ENCODE measurements at places on chromosomes 7 and 10.

DNA sequence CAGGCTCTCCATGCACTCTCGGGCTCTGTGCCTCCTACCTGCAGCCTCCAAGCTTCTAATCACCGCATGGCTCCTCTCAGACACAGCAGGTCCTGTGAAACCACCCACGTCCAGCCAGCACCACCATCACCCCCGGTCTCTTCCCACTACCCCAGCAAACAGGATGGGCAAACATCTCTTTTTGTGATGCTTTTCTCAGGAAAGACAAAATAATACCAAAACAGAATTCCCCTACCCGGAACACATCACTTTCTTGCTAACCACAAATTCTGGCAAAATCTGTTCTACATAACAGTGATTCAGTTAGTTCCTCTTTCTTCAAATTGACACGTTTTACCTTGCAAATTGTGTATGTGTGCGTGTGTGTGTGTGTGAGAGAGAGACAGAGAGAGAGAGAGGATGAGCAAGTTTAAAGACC, 6.5 kb downstream of the SNX8 start:
- DNase-seq, result no peak

DNA sequence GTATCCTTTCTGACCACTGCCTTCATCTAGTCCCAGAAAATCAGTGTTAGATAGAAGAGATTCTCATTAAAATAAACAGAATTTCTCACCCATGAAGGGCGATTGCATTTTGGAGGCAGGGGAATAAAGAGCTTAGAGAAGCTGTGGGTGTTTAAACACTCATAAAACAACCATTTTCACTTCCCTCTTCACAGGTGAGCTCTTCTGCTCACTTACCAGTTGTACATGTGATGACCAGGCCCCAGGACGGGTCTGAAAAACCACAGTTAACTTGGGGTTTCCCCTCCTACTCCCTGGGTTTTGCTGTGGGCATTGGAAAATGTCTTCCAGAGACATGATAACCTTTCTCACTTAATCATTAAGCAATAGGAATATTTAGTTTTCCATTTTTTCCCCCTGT, 411.6 kb upstream of the DPP6 start:
- no peak for DNase-seq

GRCh38 chr7:46616636-46617035, 695.6 kb upstream of the IGFBP3 start:
- no peak for DNase-seq

- DNase-seq, result no peak
These were observed 141.6 kb downstream of the PRKAG2 start for GRCh38 chr7:151735186-151735850.

DNA sequence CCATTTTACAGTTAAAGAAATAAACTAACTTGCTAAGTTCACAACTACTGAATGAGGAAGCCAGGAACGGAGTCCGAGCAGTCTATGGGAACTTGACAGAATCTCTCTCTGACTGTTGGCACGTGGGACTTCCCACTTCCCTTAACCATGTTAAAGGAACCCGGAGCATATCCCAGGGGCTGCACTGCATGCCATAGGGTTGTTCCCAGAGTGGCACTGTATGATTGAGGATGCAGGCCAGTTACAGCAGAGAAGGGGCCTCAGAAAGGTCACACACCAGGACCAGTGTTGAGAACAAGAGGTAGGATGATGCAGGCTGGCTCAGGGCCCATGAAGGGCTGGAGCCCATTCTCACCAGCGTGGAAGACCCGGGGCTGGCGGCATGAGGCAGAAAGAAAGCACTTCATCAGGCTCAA, 201.8 kb downstream of the NSUN6 start:
- DNase-seq, result no peak

DNA sequence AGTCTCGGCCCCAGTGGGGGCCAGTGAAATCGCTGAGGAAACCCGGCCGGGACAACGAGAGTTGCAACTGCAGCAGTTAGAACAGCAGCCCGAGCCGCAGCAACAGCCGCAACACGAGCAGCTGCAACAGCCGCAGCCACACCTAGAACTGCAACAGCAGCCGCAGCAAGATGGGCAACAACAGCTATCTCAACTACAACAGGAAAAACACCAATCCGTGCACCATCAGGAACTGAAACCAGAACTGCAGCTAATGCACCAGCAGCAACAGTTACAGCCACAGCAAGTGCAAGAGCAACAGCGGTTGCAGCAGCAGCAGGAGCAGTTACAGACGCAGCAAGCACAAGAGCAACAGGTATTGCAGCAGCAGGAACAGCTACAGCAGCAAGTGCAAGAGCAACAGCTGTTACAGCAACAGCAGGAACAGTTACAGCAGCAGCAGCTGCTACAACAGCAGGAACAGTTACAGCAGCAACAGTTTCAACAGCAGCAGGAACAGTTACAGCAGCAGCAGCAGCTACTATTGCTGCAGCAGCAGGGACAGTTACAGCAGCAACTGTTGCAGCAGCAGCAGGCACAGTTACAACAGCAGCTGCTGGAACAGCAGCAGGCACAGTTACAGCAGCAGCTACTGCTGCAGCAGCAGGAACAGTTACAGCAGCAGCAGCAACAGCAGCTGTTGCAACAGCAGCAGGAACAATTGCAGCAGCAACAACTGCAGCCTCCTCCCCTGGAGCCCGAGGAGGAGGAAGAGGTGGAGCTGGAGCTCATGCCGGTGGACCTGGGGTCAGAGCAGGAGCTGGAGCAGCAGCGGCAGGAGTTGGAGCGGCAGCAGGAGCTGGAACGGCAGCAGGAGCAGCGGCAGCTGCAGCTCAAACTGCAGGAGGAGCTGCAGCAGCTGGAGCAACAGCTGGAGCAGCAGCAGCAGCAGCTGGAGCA, 6.1 kb downstream of the ZNF853 start:
- no peak for DNase-seq

DNA sequence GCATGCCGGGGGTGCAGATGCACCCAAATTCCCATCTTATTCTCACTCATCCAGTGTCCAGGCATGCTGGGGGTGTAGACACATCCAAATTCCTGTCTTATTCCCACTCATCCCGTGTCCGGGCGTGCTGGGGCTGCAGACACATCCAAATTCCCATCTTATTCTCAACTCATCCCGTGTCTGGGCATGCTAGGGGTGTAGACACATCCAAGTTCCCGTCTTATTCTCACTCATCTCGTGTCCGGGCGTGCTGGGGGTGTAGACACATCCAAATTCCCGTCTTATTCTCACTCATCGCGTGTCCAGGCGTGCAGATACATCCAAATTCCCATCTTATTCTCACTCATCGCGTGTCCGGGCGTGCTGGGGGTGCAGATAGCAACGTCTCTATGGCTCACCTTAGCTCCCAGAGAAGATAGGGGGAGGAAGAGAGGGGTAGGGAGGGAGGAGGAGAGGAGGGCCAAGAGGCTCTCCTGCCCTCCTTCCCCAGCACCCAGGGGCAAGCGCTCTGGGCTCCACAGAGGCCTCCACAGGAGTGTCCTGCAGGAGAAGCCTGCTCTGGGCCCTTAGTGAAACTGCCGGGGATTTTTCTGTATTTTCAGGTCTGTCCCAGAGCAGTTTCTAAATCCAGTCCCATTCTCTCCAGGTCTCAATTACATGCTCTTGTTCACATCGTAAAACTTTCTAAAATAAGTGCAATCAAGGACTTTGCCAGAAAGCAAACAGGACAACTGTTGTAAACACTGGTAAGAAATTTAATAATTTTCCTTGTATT, 210.8 kb downstream of the DIP2C start:
- DNase-seq, result no peak

DNA sequence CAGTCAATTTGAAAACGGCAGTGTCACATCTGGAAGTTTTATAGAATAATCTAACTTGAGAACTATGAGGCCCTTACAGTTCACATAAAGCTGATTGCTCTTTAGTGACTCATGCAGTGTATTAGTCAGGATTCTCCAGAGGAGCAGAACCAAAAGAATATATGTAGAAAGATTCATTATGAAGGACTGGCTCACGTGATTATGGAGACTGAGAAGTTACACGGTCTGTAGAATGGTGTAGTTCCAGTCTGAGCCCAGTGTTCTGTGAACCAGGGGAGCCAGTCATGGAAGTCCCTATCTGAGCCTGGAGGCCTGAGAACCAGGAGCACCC, 21.5 kb downstream of the RBM33 start:
- no peak for DNase-seq

DNA sequence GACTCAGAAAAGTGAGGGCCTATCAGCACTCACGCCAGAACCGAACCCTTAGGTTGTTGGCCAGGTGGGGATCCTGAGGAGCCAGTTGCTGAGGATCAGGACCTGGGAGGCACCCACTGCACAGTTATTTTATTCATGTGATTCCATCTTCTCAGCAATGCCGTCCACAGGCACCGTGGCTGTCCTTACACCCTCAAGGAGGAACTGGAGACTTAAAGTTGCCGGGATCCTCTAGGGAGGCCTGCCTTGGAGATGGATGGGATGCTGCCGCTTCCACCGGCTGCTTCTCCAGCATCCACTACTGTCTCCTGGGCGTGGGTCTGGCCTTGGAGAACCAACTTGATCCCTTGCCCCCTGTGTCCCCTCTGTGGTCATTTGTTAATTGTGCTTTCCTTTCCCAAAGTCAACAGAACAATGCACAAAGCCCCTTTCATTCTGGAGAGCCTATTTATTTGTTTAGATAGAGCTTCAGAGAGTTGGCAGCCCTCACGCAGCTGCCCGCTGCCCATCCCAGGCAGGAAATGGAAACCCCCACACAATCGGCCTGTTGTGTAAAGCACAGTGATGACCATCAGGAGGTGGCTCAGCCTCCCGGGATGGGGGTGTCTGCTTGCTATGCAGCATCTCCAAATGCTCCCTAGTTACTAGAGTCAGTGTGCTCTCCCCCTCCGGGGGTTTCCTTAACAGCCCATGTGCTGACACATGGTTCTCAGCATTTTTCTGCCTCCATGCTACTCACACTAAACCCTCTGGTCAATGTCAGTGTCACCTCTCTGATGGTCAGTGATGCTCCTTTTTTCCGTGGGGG, 52.9 kb upstream of the IGFBP3 start:
- DNase-seq, result no peak

- DNase-seq, result no peak
These were observed 311.7 kb downstream of the GATA3 start for GRCh38 chr10:8365935-8366911.

- no peak for DNase-seq
These were observed 56.6 kb downstream of the PON1 start for GRCh38 chr7:95267754-95268153.

- DNase-seq, result no peak
These were observed 8.5 kb downstream of the SAP25 start for GRCh38 chr7:100565133-100565571.

DNA sequence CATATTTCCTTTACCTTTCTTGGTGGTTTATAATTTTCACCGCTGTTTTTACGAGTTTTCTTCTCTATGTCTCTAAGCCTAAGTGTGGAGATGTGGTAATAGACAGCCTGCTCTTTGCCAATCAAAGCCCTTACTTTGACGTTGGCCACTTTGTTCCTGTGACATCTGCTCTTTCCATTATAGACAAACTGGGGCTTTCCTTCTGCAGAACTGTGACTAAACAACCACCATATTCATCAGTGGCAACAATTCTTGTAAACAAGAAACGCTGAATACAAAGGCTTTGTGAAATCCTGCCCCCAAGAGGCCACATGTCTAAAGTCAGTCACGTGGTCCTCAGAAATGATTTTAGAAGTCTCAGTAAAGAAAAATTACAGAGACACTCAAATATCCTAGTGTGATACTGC, 59.6 kb upstream of the CAPZA2 start:
- DNase-seq, result no peak

GRCh38 chr7:2079332-2080059, 153.2 kb downstream of the MAD1L1 start:
- no peak for DNase-seq

GRCh38 chr10:42997151-42997848, 79.6 kb upstream of the RET start:
- no peak for DNase-seq

- no peak for DNase-seq
These were observed 103.9 kb downstream of the GRID1 start for GRCh38 chr10:86262688-86263181.

DNA sequence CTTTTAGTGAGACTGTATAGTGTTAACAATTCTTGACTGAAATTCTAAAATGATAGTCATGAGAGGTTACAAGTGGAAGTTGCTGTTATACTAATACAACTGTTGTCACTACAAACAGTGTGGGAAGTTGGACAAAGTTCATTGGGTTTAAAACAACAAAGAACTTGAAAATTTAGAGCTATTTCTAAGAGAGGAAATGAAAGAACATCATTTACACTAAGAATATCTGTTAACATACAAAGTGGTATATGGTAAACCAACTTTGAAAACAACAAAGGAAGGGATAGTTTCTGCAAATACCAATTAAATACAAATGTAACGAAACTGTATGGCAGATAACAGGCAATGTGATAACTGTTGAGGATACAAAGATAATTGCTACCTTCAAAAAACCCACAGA, 11.6 kb downstream of the MTPN start:
- no peak for DNase-seq

GRCh38 chr10:115167751-115168150, 74.6 kb downstream of the ATRNL1 start:
- DNase-seq, result no peak

DNA sequence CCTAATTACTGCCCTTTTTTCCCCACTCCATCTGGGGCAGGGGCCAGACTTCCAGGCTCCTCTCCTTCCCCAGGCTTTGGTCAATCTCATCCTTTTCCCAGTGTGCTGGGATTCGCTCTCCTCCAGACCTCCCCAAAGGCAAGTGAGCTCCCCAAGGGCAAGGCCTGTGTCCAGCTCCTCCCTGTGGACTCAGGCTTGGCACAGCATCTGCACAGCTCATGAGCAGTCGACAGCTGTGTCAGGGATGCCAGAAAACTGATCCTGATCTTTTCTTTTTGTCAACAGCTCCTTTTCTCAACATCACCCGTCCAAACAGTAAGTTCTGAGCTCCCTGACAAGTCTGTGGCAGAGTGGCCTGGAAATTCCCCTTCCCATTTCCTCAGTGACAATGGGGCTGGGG, 67.1 kb downstream of the C10orf120 start:
- no peak for DNase-seq

DNA sequence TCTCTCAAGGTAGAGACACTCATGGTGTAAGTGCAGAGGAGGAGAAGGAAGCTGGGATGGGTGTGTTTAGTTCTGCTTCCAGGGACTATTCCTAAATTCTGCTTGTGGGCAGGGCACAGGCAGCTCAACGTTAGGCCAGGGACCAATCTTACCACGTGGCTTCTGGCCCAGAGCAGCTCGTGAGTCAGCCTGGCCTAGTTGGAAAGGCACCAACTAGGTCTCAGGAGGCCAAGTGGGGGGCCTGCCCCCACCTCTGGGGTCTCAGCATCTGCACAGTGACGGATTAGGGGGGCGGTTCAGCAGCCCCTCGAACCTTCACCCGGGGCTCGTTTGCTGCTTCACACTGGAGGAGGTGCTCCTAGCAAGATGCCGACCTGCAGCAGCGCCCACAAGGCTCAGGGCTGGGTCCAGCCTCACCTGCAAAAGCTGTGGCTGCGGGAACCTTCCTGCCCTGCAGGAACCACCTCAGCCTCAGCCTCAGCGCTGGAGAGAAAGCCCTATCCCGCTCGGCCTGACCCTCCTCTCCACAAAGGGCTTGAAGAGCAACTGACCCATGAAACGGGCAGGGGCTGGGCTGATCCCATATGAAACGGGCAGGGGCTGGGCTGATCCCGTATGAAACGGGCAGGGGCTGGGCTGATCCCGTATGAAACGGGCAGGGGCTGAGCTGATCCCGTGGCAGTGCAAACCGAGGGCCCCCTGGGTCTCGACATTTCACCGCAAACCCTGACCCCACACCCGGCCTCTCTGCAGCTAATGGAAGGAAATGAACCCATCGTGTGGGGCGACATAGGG, 447.4 kb downstream of the DNAJB6 start:
- DNase-seq, result no peak
